Neuronal stem cell (in vitro differentiated cells): ENCODE measurements at places on chromosomes 7 and 10.

GRCh38 chr10:113180401-113181154 lies 230.5 kb downstream of the TCF7L2 start:
- H3K4me1 ChIP-seq = peaks cover 19% of the 10 kb centered on the region
- no peak overlapping the region for H3K27ac ChIP-seq
- H3K4me3 ChIP-seq = no peak overlapping the region
- no peak for DNase-seq
- H3K27me3 ChIP-seq = no peaks in the 10 kb centered on the region

DNA sequence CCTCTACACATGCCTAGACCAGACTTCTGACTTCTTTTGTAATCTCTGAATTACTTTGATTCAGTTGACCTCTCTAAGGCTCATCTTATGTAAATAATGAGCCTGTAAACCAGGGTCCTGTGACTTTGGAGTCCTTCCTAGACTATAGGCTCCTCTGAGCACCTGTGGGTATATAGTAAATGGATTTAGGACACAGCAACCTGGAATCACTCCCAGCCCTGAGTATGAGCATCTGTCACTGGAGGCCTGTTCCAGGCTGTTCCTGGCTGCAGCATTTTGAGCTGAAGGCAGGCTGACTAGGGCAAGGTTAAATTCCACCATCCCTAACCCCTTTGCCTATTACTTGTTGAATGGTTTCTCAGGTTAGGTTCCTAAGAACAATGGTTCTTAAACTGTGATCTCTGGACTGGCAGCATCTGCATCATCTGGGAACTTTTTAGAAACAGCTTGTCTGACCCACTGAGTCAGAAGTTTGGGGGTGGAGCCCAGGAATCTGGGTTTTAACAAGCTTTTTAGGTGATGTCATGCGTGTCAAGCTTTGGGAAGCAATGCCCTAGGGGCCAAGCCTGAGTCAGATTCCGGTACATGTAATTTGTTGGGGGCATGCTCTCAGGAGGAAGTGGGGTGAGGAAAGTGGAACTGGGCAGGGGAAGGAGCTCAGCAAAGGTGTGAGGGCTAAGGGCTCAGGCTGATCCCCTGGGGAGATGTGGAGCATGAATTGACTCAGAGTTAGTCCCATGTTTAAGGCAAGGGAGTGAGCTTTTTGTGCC lies 28.2 kb downstream of the MINDY4 start:
- DNase-seq = no peak
- H3K27ac ChIP-seq = no peak overlapping the region
- H3K36me3 ChIP-seq = peaks cover 3% of the 10 kb centered on the region
- no peaks in the 10 kb centered on the region for H3K27me3 ChIP-seq
- H3K4me1 ChIP-seq = no peaks in the 10 kb centered on the region

DNA sequence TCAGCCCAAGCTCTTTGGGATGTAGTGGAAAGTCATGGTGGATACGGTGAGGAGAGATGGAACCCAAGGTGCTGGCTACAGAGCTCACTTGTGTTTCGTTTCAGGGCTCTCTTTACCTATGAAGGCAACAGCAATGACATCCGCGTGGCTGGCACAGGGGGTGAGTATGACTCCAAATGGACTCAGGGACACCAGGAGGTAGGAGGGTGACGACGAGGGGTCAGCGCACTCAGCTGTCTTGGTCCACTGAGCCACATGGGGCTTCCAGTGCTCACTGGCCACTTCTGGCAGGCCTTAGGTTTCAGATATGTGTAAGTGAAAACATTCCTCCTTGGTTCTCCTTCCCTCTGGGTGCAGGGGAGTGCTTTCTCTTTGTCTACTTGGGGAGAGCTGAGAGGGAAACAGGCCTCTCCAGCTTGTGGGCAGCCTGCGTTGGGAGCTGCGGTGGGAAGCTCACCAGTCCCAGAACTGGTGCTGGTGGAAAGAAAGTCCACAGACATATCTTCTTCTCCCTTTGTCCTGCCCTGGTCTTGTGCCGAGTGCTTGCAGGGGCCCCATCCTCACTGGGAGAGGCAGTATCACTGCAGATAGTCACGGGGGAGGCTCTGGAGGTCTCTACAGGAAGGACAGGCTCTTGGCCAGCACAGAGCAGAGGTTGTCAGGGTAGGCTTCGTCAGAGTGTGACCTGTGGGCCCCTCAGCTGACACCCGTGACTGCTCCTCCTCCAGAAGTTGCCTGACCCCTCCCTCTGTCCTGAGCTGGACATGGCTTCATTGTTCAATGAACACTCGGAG lies 5.8 kb downstream of the DBNL start:
- H3K4me3 ChIP-seq = no peak overlapping the region
- no peak for DNase-seq
- H3K36me3 ChIP-seq = peaks cover 79% of the 10 kb centered on the region
- H3K27me3 ChIP-seq = no peaks in the 10 kb centered on the region
- H3K27ac ChIP-seq = no peak overlapping the region

DNA sequence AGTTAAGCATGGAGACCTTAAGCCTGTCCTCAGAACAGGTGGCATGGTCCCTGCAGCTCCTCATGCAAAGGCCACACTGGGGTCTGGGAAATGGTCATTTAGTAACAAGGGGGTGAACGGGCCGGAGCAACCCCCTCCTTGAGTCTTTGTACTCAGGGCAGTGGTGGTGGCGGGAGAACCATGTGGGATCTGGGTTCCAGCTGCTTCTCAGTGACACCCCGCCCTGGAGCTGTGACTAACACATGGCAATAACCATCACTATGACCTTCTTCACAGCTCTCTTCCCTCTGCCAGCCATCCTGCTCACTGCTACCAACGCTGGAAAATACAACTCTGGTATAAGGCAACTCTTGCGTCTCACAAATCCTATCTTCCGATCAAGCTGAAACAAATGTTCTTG lies 203.4 kb upstream of the FRMD4A start:
- H3K4me3 ChIP-seq = no peak overlapping the region
- no peaks in the 10 kb centered on the region for H3K27me3 ChIP-seq
- no peak overlapping the region for H3K27ac ChIP-seq
- H3K36me3 ChIP-seq = peaks cover 29% of the 10 kb centered on the region
- DNase-seq = no peak
- H3K4me1 ChIP-seq = peaks cover 2% of the 10 kb centered on the region

DNA sequence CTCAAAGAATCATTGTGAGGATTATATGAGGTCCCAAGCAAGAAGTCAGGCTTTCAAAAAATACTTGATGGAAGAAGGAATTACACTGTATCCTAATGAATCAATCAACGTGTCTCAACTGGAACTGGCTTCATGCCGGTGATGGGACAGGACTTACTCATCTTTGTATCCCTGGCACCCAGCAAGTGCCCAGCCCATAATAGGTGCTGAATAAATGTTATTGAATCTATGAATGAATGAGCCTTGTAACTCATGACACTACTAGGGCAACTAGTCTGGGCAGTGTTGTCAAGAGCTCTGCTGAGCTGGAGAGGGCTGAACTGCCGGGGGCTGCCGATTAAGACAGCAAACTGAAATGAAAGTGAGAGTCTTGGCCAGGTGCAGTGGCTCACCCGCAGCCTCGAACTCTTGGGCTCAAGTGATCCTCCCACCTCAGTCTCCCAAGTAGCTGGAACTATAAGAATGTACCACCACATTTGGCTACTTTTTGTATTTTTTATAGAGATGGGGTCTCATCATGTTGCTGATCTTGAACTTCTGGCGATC lies 87.2 kb upstream of the KIF5B start:
- H3K36me3 ChIP-seq = no peaks in the 10 kb centered on the region
- peaks cover 8% of the 10 kb centered on the region for H3K4me1 ChIP-seq
- H3K27me3 ChIP-seq = no peaks in the 10 kb centered on the region
- no peak overlapping the region for H3K4me3 ChIP-seq

DNA sequence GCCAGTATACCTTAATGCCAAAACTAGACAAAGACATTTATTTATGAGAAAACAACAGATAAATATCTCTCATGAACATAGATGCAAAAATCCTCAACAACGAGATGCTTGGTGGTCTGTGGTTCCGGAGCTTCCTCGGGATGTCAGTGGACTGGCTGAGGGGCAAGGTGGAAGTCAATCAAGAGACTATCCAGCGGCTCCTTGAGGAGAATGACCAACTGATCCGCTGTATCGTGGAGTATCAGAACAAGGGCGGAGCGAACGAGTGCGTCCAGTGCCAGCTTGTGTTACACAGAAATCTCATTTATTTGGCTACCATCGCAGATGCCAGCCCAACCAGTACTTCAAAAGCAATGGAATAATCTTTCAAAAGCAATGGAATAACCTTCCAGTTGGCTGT lies 60.0 kb upstream of the PARD3 start:
- H3K27ac ChIP-seq = no peak overlapping the region
- no peaks in the 10 kb centered on the region for H3K4me1 ChIP-seq

GRCh38 chr10:104300736-104301292 lies 31.8 kb downstream of the GSTO2 start:
- H3K36me3 ChIP-seq = no peaks in the 10 kb centered on the region
- peaks cover 16% of the 10 kb centered on the region for H3K4me1 ChIP-seq
- H3K27ac ChIP-seq = no peak overlapping the region
- no peak for DNase-seq
- H3K4me3 ChIP-seq = no peak overlapping the region
